Right ventricle myocardium inferior (tissue), 1 donor: ENCODE measurements at places on chromosomes 6 and 20. TPM values are rescaled to one million over a fixed set of nuclear protein-coding genes. Genes with fewer than 3 reads are reported as not detected.

SS18L1 gene
- 7.8 TPM for total RNA-seq

IFNGR1 gene
- total RNA-seq, result 103 TPM

VSX1 gene
- total RNA-seq, result 0.14 TPM

COL10A1 gene
- total RNA-seq, result not detected

TAGAP gene
- total RNA-seq, result 1.7 TPM

KHDC3L gene
- total RNA-seq, result not detected

PGM3 gene
- total RNA-seq, result 12.7 TPM

TREML2 gene
- 0.11 TPM for total RNA-seq

HLA-DOB gene
- total RNA-seq, result not detected

RHAG gene
- total RNA-seq, result 0.76 TPM

CASS4 gene
- total RNA-seq, result 0.41 TPM

CFB gene
- total RNA-seq, result 8.8 TPM

CHRNA4 gene
- 2.3 TPM for total RNA-seq
